AG20443 (cell line): ENCODE measurements at places on chromosomes 11 and 22.

GRCh38 chr22:36191106-36191836 is 10.3 kb downstream of the APOL4 start:
- DNase-seq: peak; percentile 88

DNA sequence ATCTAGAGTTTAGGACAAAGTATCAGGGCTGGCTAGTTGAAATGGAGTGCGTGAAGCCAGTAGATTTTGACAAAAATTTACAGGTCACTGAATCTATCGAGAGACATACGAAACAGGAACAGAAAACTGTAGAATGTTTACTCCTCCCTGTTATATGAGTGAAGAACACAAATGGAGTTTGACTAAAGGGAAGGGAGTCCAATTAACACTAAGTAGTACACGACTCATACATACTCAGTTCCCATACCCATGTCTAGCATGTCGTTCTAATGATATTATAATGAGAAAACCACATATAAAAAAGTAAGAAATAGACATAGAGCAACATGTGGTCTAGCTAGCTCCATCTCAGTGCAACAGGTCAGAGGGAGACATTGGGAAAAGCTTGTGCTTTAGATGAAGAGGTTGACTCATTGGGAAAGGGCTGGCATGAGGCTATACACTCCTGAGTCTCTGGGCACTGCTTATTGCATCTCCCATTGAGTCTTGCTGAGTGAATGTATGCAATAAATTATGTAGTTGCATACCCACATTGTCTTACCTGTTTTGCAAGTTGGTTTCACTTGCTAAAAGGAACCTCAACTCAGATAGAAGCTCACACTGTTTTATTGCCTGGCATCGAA is 43.5 kb downstream of the CD44 start:
- no peak for DNase-seq

GRCh38 chr11:22273781-22274180 is 64.4 kb upstream of the SLC17A6 start:
- DNase-seq: no peak

DNA sequence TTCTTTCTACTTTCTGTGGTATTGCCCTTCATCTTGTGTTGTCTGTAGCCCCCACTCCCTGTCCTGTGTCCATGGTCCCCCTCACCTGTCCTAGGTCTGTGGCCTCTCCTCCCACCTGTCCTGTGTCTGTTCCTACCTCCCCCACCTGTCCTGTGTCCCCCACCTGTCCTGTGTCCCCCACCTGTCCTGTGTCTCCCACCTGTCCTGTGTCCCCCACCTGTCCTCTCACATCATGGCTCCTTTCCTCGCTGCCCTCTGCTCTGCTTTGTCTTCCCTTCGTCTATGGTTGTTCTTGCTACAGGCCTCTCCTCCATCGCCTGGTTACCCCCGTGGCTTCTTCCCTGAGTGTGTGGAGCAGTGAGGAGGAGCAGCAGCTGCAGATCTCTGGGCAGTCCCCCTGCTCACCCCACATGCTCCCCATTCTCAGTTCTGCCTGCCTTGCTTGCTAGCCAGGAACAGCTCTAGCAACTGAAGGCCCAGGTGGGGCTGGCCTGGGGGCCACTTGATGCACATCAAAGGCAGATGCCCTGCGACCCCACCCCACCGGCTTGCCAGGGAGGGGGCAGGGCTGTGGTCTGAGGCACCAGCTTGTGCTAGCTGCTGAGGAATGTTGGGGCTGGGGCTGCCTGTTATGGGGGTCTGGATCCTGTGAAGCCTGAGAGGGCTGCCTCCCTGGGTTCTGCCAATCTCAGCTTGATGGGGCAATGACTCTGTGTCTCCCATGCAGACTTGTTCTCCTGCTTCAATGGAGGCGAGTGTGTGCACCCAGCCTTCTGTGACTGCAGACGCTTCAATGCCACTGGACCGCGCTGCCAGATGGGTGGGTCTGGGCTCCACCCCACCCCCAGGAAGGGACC is 5.6 kb downstream of the OTOG start:
- no peak for DNase-seq

GRCh38 chr11:12677131-12677530 is 2.9 kb downstream of the TEAD1 start:
- no peak for DNase-seq

DNA sequence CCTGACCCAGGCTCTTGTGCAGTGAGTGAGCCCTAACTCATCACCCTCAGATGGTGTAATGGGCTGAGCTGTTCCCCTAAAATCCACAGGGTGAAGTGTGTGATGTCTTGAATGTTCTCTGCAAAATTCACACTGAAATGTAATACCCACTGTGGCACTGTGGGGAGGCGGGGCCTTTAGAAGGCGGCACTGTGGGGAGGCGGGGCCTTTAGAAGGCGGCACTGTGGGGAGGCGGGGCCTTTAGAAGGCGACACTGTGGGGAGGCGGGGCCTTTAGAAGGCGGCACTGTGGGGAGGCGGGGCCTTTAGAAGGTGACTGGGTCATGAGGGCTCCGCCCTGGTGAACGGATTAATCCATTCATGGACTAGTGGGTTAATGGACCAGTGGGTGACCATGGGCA is 33.0 kb downstream of the CHID1 start:
- no peak for DNase-seq
